ENCODE measurements at places on chromosomes 16 and 17.
A peak's percentile ranks its signal among the peaks of the same experiment; 100 is the strongest.

GRCh38 chr16:6615636-6616035 lies 717.0 kb upstream of the RBFOX1 start:
- DNase-seq, result no peak

- DNase-seq, result no peak
Observed at GRCh38 chr17:16449121-16449570, 33.8 kb downstream of the TRPV2 start.

- DNase-seq, result no peak
Observed at GRCh38 chr16:10984509-10984908, 40.1 kb downstream of the CLEC16A start.

DNA sequence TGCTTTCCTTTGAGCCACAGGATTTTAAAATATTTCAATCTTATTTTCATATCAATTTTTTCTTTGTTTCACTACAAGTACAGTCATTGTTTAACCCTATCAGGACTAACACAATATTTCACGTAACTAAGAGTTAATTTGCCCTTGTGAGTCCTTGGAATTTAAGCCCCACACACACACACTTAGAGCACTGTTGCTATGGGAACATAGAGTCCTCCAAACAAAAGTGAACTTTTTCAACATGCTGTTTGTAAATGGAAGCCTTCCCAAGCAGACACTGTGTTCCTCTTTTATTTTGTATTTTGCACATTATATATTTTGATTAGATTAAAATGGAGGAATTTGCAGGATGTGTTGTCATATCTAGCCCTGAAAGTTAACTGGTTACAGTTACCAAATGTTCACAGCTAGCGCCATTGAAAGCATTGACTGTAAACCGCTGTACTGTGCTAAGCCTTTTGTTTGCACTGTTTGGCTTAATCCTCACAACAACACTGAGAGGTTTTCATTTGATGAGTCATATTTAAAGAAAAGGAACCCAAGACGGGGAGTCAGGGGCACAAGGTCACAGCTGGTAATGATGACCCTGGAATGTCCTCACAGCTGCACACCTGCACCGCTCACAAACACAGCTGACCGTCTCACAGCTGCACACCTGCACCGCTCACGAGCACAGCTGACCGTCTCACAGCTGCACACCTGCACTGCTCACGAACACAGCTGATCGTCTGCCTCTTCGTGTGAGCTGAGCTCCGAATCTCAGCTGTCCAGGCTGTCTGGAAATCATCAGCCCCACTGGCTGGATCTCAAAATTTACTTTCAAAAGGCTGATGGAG lies 6.3 kb downstream of the HSBP1 start:
- DNase-seq, result peak; percentile 47

DNA sequence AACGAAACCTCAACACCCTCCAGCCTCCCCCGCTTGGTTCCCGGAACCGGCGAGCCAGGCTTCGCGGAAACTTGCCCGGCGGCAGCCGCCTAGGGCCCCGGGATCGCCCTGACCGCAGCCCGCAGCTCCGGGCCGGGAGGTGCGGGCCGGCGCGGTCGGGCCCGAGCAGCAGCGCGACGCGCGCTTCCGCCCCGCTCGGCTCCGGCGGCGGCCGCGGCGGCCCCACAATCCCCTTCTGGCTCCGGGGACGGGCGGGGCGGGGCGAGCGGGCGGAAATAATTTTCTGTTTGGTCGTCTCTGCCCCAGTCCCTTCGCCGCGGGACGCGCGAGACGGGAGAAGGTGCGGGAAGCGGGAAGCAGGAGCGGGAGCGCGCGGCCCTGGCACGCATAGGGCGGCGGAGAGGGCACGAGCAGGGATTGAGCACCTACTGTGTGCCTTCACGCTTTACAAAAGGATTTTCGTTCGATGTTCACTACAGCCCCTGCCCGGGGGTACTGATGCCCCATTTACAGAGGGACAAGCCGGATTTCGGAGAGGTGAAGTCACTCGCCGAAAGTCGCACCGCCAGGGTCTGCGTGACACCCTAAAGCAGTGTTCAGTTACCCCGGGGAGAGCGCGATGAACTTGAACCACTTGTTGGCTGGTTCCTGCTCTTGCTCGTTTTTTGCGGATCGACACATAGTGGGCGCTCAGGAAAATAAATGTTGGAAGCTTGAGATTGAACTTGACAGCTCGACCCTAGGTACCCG lies 2.7 kb upstream of the MLLT6 start:
- DNase-seq, result peak; percentile 65

DNA sequence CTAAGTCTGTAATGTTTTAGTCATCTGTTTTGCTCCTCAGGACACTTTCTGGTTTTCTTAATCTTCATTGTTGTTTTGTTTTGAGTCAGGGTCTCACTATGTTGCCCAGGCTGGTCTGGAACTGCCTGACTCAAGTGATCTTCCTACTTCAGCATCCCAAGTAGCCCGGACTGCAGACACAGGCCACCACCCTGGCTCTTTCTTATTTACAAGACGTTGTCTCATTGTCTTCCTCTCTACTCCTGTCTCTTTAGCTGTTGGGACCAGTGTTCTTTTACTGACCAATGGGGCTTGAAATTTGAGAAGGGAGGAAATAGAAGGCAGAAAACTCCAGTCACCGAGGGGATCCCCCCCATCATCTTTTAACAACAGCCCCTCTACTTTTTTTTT lies 1.2 kb downstream of the SCPEP1 start:
- DNase-seq, result no peak

- no peak for DNase-seq
Observed at GRCh38 chr16:2163211-2163881, 7.8 kb downstream of the TRAF7 start.

DNA sequence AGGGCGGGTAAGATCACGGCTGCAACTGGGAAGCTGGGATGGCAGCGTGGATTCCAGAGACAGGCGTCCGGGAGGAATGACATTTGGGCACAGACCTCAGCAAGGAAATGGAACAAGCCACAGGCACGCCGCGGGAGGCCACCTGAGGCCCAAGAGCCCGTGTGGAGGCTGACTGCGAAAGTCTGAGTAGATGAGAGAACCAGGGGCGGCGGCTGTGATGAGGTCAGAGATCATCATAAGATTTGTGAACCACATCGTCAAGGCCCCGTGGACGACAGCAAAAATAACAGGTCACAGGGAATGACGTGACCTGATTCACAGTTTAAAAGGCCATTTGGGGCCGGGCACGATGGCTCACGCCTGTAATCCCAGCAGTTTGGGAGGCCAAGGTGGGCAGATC lies 48.2 kb downstream of the MRM3 start:
- no peak for DNase-seq

- DNase-seq, result no peak
Observed at GRCh38 chr16:50814541-50814940, 72.7 kb downstream of the CYLD start.

DNA sequence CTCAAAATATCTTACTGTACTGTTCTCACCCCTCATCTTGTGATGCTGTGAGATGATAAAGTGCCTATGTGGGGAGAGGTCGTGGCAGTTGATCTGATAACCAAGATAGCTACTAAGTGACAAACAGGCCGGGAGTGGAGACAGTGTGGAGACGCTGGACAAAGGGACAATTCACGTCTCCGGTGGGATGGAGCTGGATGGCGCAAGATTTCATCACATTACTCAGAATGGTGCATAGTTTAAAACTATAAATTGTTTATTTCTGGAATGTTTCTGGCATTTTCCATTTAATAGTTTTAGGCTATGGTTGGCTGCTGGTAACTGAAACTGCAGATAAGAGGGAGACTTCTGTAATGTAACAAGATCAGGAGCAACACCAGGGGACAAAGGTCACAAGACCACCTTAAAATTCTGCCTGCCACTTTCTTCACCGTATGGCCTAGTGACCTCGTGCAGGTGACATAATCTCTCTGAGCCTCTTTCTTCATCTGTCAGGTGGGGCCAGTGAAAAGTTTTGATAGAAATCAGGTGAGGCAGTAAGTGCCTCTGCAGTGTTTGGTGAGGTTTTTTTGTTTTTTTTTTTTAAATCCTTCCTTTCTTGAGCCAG lies 54.4 kb upstream of the LGALS9 start:
- no peak for DNase-seq

DNA sequence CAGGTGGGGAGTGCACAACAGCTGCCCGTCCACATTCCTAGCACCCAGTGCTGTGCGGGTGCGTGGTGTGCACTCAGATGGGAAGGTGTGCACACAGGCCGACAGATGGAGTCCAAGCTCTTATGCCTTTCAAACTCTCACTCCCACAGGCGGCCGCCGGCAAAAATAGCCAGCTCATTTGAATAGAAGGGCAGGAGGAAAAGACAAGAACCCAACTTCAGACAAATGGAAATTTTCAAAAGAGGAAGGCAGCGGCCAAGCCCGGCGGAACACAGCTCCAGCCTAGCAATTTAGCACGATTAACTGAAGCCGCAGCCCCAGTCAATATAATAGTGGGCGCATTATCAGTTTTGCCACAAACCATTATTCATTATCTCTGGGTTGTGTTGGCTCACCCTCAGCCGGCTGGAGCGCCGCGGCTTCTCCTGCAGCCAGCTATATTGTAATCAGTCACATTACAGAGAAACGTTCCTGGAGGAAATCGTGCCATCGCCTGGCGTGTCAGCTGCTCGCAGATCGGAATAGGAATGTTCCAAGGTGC lies 103.9 kb upstream of the SEC14L1 start:
- no peak for DNase-seq

DNA sequence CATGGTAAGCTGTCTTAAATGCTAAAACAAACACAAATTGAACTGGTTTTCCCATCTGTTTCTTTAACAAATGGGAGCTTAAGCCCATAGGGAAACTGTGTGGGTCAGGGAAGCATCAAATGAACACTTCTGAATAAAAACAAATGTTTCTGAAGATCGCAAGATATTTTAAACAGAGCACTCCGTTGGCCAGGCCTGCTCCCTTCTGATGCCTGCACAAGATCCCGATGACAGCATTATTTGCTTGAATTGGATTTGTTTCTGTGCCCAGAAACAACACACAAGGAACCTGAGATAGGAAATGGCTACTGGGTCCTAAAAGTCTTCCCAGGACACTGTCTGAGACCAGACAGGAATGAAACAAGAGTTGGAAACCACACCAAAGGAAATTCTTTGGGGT lies 425.8 kb upstream of the ZFHX3 start:
- DNase-seq, result no peak

- peak; percentile 57 for DNase-seq
Observed at GRCh38 chr16:30005341-30006094, 5.3 kb downstream of the DOC2A start.

DNA sequence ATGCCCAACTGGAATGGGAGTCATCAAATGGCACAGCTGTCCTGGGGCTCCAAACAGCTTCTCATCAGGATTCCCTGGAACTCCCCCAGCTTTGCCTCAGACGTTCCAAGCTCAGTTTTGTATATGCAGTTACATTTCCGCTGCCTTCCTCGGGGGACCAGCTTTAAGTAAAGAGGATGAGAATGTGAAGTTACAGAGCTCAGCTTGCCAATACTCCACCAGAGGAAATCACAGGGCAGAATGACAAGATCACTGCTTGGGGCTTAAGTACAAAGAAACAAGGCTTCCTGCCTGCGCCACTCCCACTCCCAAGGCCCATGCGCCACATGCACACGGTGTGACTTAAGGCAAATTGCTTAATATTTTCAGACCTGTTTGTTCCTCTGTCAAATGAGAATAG lies 272.4 kb upstream of the CDH11 start:
- no peak for DNase-seq
